ENCODE measurements at places on chromosomes 2 and 18.

DNA sequence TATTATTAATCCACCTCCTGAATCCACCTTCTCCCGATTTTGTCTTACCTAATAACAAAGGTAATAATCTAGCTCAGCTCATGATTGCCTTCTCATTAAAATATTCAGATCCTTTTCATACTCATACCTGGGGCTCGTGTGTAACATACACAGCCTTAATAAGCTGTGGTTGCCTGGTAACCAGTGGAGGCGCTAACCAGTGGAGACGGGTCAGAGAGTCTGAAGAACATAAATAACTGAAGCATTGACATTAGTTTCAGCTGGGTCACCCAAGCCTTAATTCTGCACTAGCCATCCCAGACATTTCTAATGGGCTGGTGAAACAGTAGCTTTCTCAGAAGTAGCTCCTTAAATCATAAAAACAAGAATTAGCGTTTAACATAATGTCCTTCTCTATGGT lies 14.8 kb upstream of the DTNA start:
- DNase-seq: no peak

DNA sequence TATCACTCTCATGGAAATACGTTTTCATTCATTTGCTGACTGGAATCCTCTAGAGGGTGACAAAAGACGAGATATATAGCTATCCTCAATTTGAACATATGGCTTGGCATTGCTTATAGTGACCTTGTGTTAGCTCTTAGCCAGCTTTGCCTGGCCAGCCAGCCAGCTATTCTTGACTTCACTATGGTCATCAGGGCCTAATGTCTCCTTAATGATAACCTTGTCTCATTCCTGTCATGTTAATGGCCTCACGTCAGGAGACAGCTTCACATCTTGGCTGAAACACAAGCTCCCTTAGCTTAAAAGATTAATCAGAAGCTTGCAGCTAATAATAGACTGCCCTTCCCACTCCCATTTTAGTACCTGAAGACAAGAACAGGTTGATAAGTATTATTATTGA lies 1517.5 kb upstream of the PIK3C3 start:
- no peak for DNase-seq

GRCh38 chr2:105954891-105955290 lies 210.2 kb downstream of the NCK2 start:
- DNase-seq: no peak

DNA sequence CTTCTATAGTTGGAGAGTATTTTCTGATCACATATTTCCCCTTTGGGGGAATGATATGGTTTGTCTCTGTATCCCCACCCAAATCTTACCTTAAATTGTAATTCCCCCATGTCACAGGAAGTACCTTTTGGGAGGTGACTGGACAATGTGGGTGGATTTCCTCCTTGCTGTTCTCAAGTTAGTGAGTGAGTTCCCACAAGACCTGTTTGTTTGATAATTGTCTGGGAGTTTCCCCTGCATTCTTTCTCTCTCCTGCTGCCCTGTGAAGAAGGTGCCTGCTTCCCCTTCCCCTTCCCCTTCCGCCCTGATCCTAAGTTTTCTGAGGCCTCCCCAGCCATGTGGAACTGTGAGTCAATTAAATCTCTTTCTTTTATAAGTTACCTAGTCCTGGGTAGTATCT lies 222.7 kb upstream of the SLC39A10 start:
- DNase-seq: no peak

GRCh38 chr18:54608028-54608642 lies 17.1 kb downstream of the DYNAP start:
- DNase-seq: no peak

DNA sequence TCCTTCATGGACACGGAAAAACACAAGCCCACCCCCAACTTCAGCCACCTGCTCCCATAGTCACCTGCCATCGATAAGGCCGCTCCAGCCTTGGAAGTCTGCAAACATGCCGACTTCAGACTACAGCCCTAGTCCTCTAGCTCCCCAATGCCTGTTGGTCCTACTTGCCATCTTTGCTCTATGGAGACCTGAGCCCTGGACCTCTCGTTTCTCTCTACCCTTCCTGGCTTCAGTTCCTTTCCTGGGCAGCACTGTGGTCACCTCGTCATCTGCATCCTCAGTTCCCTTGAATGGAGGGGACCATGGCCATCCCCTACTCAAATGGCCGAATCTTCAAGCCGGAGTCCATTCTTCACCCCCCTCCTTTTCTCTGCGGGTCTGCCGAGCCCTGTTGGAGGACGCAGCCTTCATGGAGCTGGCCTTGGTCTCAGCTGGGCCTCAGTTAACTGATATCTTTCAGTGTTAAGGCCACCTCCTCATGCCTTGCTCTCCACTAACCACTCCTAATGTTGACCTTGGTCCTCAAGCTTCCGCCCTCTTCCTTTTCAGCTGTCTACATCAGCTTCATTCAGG lies 47.7 kb upstream of the GBX2 start:
- no peak for DNase-seq

- DNase-seq: no peak
Observed at GRCh38 chr2:9174771-9175437, 31.7 kb upstream of the ASAP2 start.

DNA sequence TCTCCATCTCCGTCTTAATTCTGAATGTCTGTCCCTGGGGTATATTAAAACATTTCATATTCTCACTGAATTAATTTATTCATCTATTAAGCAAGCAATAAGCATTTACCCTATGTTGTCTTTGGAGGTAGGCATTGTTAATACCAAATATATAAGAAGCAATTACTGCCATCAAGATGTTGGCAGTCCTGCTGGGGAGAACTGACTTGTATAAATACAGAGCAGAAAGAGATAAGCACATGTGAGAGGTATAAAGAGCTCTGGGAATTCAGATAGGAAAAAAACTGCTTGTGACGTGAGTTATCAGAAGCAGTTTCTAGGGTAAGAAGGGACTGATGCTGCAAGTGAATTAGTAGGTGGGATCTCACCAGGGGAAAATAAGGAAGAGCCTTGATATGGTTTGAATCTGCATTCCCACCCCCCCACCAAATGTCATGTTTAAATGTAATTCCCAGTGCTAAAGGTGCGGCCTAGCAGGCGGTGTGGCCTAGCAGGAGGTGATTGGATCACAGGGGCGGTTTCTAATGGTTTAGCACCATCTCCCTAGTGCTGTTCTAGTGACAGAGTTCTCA lies 286.8 kb downstream of the RAD51AP2 start:
- DNase-seq: no peak

GRCh38 chr2:229169751-229170150 lies 101.3 kb downstream of the PID1 start:
- DNase-seq: no peak

DNA sequence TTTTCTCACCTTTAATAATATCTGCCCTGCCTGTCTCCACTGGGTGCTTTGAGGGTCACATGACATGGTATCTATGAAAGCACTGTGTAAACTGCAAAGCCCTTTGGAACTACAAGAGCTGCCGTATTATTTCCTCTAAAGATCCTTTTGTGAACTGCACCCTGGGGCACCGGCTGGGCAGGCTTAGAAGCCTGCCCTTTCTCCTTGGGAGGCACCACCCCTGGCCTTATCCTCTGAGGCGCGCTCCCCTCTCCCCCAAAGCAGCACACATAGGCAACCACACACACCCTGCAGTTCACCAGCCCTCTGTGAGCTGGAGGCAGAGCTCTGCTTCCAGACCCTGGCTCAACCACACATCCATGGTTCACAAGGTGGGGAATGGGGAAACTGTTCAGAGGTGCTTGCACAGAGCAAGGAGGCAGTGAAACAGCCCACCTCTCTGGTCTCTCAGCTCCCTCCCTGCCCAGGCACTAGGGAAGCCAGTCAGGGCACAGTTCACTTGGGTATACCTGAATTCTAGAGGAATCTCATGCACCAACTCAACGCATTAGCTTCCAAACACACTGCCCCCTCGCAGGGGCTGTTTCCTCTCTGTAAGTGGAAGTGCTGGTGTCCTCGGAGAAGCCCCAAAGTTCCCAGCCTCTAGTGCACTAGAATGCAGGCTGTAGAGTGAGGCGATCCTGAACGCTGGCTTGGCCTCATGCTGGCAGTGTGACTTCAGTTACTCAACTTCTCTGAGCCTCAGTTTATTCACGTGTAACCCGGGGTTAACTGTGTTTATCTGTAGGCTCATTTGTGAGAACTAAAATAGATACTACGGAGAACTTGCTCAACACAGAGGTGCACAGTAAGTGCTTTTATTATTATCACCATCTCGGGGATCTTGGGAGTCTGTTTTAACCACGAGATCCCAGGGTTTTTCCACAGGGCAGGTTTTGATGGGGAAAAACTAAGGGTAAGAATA lies 11.0 kb downstream of the SIGLEC15 start:
- no peak for DNase-seq

GRCh38 chr2:222358876-222359275 lies 60.1 kb upstream of the PAX3 start:
- DNase-seq: no peak
